ENCODE measurements at places on chromosomes 3 and 15. TPM values are rescaled to one million over a fixed set of nuclear protein-coding genes. Genes with fewer than 3 reads are reported as not detected.

ANKRD63 gene
- total RNA-seq: 0.42 TPM

GRCh38 chr15:44034933-44035624 is 160.0 kb downstream of the FRMD5 start:
- no peak for DNase-seq

DNA sequence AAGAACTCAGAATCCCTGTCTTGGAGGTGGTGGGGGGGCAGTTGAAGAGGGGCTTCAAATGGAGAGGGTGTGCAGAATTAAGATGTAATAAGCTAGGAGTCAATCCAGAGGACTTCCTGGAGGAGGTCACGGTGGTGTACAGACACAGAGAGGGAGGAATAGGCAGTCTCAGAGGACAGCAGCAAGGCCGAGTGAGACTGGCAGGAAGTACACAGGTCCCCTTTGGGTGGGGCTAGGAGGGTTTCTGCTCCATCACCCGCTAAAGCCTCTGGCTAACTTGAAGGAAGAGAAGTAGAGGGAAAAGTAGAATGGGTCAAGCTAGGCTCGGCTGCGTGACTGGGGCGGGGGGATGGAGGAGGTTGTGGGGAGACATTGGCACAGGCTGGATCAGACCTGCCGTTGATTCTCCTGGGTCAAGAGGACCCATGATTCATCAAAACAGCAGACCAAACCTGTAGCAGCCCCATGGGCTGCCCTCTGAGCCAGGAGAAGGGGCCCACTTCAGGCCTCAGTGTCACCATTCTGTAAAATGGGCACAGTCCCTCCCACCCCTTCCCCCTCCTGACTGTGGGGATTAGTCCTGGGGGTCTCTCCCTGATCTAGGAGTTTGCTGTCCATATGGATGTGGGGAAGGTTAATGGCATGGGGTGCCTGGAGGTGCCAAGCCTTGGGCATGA is 16.9 kb downstream of the CSPG4 start:
- DNase-seq: no peak

DNA sequence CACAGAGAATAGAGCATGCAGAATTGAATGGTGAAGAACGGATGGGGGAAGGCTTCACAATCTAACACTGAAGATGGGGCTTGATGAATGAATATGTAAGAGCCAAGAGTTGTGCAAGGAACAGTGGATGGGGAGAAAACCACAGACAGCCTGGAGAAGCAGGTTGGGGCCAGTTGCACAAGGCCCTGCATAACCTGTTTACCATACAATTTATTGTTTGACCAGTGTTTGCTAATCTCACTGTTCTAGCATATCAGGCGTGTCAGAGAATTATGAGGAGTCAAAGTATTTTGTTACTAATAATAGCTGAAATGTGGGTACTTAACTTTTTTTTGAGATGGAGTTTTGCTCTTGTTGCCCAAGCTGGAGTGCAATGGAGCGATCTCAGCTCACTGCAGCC is 36.4 kb downstream of the LINS1 start:
- DNase-seq: no peak

DNA sequence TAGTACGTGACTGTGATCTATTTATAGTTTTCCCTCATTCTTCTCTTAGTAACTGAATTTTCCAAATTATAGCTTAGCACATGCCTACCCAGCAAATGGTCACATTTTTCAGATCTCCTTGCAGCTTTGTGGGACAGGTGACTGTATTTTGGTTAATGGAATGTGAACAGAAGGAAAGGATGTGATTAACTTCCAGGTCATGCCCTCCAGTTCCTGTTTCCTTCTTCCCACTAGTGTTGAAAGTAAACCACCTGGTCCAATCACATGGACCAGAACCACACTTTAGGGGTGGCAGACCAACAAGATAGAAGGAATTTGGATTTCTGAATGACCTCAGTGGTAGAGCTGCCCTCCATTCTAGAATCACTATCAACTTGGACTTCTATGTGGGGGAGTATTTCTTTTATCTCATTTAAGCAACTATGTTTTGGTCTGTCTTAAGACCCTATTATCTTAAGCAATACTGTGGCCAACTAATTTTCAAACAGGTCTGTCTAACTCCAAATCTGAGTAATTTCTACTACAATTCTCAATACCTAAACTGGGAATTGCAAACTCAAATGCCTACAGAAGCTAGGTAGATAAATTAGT is 76.0 kb upstream of the TSC22D2 start:
- DNase-seq: no peak

GRCh38 chr3:10907262-10907661 is 85.3 kb upstream of the SLC6A1 start:
- DNase-seq: no peak
